Cardiac muscle cell (in vitro differentiated cells and primary cell): ENCODE measurements at places on chromosomes 3 and 15. TPM values are rescaled to one million over a fixed set of nuclear protein-coding genes. Genes with fewer than 3 reads are reported as not detected.

DNA sequence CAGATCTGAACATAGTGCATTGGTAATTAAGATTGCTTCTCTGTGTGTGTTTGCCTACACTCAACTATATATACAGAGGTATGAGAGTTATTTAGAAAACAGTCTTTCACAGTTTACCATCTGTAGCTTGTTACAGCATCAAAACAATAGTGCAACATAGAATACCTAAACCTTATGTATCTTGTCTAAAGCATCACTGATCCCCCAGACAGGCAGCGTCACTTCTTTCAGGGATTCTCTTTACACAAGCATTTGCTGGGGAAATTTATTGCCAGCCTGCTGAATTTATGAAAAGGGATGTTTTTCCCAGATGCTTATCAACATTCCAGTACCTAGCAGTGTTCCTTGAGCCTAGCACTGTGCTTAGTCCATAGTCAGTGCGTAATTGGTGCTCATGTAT is 195.8 kb upstream of the COL8A1 start:
- no peaks in the 10 kb centered on the region for H3K36me3 ChIP-seq
- no peak overlapping the region for H3K4me3 ChIP-seq
- DNase-seq = no peak
- no peaks in the 10 kb centered on the region for H3K27me3 ChIP-seq
- H3K27ac ChIP-seq = no peak overlapping the region

DNA sequence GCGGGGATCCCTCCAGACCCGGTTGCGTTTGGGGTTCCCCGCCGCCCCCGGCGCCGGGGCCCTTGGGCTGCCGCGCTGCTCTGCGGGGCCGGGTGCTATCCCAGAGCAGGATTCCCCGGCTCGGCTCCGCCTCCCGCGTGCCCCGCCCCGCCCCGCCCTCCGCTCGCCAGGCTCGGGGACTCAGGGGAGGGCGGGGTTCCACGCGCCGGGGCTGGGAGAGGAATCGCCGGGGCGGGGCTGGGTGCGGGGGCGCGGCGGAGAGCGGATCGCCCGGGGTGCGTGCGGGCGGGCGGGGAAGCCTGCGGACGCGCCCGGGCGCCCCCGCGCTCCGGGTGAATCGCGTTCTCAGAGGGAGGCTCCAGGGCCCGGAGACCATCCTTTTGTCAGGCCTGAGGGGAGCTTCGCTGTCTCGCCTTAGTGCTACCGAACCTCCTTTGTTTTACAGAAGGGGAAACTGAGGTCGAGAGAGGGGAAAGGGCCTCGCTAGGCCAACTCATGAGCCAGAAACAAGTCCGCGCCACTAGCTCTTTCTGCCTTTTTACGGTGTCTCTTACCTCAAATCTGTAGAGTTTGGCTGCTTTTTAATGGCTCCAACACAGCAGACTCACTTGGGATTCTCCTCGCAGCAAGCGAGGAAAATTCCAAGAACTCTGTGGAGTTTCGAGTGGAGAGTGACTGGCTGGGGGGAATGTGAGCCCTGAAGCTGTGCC is at the start of gene TMEM158:
TMEM158 (minus strand) TSS at position 82 of the 710 bp plus-strand sequence. CDS start 260 bp downstream, outside the sequence.
- H3K36me3 ChIP-seq = no peaks in the 10 kb centered on the region
- peak within 1 kb of the TSS; percentile 53 for H3K4me3 ChIP-seq
- no peaks in the 10 kb centered on the region for H3K4me1 ChIP-seq
- DNase-seq = peak; percentile 79

- H3K4me3 ChIP-seq = no peak overlapping the region
- H3K4me1 ChIP-seq = no peaks in the 10 kb centered on the region
- no peaks in the 10 kb centered on the region for H3K27me3 ChIP-seq
These were observed 48.2 kb upstream of the TNK2 start for GRCh38 chr3:195956577-195956976.

- H3K4me3 ChIP-seq = no peak overlapping the region
- no peak for DNase-seq
- no peak overlapping the region for H3K27ac ChIP-seq
- H3K36me3 ChIP-seq = no peaks in the 10 kb centered on the region
These were observed 209.2 kb upstream of the CDIN1 start for GRCh38 chr15:36370051-36370730.

DNA sequence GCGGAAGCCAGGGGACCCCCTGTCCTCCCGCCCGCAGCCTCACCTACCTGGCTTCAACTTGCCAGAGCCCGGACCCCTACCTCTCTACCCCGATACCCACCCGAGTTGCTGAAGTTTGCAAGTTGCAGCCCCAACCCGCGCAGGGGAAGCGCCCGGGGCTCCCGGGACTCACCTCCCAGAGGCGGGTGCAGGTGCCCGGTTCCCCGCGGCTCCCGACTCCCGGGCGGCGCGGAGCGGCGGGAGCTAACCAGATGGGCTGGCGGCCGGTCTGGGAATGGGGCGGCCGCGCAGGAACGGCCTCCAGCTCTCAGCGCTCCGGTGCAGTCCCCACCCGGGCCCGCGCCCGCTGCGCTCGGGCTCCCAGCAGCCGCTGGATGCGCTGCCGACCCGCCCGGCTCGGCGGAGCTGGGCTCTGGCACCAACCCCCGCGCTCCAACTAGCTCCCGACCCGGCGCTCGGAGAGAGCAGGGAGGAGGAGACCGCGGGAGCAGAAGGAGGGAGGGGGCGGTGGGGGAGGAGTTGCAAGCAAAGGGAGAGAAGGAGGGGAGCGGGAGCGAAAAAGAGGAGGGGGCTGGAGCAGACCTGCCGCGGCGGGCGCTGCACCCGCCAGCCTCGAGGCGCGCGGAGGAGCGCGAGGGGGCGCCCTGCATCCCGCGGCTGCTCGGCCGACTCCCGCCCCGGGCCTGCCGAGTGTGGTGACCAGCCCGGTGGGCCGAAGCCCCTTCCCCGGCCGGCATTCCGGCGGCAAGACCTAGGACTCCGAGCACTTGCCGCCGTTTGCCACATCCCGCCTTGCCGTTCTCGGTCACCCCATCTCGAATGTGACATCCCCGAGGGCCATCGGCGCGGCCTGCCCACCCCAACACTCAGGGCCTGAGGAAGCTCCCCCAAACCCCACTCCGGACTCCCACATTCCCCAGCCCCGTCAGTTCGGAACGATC is at the start of gene SEMA5B:
SEMA5B (minus strand) TSS at position 472 of the 941 bp plus-strand sequence. CDS start 66,500 bp downstream, outside the sequence.
- H3K27me3 ChIP-seq = peaks cover 37% of the 10 kb centered on the region
- peak within 1 kb of the TSS; percentile 44 for H3K4me3 ChIP-seq

DNA sequence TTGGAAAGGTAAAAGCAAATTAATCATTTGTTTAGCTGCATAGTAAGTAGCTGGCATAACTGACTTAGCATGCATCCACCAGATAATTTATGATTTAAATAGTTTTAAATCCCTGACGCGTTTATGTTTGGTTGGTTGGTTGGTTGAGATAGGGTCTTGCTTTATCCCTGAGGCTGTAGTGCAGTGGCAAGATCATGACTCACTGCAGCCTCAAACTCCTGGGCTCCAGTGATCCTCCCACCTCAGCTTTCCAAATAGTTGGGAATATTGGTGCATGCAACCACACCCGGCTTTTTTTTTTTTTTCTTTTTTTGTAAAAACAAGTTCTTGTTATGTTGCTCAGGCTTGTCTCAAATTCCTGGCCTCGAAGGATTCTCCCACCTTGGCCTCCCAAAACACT is 263.4 kb downstream of the MCTP2 start:
- no peak overlapping the region for H3K4me3 ChIP-seq
- no peaks in the 10 kb centered on the region for H3K27me3 ChIP-seq
- no peak for DNase-seq
- no peaks in the 10 kb centered on the region for H3K4me1 ChIP-seq

GRCh38 chr15:49036650-49037545 is 9.3 kb downstream of the SECISBP2L start:
- peaks cover 29% of the 10 kb centered on the region for H3K36me3 ChIP-seq
- no peak overlapping the region for H3K4me3 ChIP-seq
- peaks cover 8% of the 10 kb centered on the region for H3K4me1 ChIP-seq
- no peaks in the 10 kb centered on the region for H3K27me3 ChIP-seq

DNA sequence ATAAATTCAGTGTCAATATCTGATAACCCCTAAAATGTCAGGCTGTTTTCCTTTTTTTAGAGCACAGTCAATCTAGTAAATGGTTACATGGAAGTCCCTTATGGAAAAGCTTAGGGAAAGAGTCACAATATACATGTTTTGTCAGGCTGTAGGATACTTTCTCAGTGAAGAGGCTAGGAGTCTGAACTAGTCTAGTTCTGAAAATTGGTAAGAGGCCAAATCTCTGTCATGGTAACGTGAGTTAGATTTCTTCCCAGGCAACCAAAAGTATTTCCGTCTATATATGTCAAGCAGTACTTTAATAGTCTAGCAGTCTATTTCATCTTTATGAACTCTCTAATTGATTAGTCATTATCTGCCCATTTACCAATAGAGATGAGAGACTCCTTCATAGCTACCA is 215.9 kb upstream of the LRRC3B start:
- no peaks in the 10 kb centered on the region for H3K36me3 ChIP-seq
- no peak for DNase-seq
- H3K4me3 ChIP-seq = no peak overlapping the region
- H3K27ac ChIP-seq = no peak overlapping the region

DNA sequence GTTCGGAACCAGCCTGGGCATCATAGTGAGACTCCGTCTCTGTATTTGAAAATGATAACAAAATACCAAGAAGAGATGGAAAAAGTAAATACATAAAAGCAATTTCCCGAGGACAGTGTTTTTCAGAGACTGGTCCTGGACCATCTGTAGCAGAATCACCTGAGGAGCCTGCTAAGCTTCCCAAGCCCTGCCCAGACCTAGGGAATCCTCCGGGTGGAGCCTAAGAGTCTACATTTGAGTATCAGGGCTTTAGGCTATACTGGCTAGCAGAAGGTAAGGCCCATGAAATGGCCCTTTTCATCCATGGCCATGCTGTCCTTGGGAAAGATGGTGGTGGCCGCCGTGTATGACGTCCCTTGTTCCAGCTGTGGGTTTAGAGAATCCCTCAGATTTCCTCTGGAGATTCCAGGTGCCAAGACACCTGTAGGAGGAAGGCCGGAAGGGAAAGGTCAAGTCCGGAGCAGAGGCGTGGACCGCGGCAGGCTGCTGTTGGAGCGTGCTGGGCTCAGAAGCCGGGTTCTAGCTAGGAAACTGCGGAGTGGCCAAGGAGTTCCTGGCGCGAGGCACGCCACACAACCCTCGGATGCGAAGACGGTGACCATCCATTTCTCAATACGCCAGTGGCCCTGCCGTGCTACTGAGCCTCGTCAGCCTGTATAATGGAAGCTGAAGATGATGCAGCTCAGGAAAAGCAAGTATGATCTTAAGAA is 50.9 kb downstream of the TMEM44 start:
- no peaks in the 10 kb centered on the region for H3K36me3 ChIP-seq
- DNase-seq = no peak
- no peak overlapping the region for H3K4me3 ChIP-seq

DNA sequence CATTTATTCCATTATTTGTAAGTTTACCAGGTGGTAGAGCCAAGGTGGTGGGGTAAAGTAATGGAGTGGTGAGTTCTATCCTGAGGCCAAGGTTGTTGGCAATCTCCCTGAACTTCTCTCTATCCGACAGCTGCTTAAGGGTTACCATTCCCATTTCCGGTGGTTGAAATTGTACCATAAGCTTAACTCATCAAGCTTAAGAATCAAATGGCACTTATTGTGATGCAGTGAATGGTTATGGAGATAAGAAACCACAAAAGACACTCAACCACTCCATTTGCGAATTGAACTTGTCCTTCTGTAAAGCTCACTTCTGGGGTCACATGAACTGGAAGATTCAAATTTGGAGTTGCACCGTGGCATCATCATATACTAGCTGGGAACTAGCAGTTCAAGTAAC is 287.4 kb upstream of the SLCO3A1 start:
- no peak for DNase-seq
- no peaks in the 10 kb centered on the region for H3K27me3 ChIP-seq
- no peak overlapping the region for H3K27ac ChIP-seq
- no peak overlapping the region for H3K4me3 ChIP-seq
- H3K36me3 ChIP-seq = no peaks in the 10 kb centered on the region

- H3K27ac ChIP-seq = peak overlapping the region; percentile 57
- peak; percentile 94 for DNase-seq
- no peaks in the 10 kb centered on the region for H3K36me3 ChIP-seq
- H3K4me3 ChIP-seq = peak overlapping the region; percentile 53
- H3K27me3 ChIP-seq = no peaks in the 10 kb centered on the region
These were observed 223.4 kb upstream of the IL12A start for GRCh38 chr3:159765030-159765859.

DNA sequence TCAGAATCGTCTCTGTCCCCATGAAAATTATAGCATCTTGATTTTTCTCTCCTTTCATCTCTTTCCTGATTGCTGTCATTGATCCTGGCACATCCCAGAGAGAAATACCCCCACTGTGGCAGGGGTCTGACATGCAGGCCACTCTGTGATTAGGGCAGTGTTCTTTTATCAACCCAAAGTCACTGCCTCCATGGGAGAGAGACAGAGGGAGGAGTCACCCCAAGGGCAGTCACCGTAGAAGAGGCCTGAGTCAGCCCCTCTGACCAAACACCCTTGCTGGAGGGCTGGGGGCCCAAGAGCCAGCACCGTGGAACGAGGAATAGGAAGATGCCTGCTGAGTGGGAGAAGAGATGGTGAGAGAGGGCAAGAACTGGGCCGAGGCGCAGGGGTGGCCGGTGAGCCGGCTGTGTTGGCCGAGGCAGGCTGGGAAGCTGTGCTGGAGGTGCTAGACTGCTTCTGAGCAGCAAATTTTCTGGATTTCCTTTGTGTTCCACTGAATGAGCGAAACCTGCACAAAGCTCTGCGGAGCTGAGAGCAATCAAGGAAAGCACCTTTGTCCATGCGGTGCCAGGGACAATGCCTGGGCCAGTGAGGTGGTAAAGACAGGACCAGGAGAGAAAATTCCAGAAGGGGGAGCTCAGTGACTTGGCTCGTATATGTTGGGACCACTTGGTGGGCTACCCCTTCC is 103.8 kb downstream of the ADCY5 start:
- H3K27ac ChIP-seq = peak overlapping the region; percentile 58
- H3K36me3 ChIP-seq = no peaks in the 10 kb centered on the region
- H3K27me3 ChIP-seq = no peaks in the 10 kb centered on the region
- peaks cover 45% of the 10 kb centered on the region for H3K4me1 ChIP-seq
- DNase-seq = no peak

DNA sequence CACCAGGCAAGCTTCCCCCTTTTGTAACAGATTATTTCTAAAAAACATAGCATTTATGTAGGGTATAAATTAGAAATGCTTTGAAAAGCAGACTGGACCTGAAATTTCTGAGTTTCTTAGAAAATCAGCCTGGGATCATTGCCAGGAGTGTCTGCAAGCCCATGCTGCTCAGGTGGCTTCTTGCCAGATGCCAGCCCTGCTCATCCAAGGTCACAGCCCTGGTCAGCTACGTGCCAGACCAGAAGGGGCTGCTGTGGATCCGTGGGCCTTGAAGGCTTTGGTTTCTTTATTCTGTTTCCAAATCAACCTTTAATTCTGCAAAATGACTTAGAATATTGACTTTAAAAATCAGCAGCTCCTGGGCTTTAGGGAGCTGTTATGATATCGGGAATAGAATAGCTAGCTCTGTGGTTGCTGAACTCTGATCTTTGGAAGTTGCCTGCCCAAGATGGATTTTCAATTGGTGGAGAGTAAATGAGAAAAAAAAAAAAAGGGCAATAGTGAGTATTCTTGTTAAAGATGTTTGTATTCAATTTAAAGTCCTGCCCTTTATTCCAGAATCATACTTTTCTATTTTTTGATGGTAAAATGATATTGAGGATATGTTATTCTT is 370.1 kb upstream of the ONECUT1 start:
- H3K36me3 ChIP-seq = no peaks in the 10 kb centered on the region
- H3K4me1 ChIP-seq = no peaks in the 10 kb centered on the region
- H3K27me3 ChIP-seq = no peaks in the 10 kb centered on the region

The RPL14 gene
- 427 and 486 TPM in 2 replicates for total RNA-seq

The IGSF10 gene
- total RNA-seq = 0.18 and 0.33 TPM in 2 replicates

The IL16 gene
- total RNA-seq = 0.14 TPM in 1 of 2 replicates, not detected in the other
